Urothelium cell line (cell line): ENCODE measurements at places on chromosomes 5 and 9.

- DNase-seq = no peak
Measured at GRCh38 chr5:89065919-89066318, 182.9 kb upstream of the MEF2C start.

DNA sequence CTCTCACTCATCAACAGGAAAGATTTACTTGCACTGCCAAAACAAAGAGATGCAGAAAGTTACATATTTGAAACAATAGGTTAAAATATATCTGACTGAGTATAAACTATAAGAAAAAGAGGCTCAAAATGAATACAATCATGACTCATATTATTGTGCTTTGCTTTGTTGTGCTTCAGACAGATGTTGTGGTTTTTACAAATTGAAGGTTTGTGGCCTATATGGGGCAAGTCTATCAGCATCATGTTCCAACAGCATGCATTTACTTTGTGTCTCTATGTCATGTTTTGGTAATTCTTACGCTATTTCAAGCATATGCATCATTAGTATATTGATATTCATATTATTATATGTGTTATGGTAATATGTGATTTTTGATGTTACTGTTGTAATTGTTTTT is 330.0 kb downstream of the PRR16 start:
- no peak for DNase-seq

DNA sequence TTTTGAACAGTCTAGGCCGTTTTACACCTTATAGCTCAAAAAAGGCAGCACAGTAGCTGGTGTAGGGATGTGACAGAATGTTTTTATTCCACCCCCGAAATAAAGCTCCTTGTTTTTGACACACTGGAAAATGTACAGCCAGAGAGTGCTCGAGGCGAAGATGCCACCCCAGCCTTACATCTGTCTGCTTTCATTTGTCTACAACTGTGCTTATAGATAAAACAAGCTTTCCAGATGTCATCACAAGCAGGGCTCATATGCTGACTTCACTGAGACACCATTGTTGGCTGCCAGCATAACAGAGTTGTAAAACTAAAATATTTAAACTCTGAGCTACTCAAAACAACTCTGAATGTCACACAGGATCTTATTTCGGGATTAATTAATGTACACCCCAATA is 386.3 kb downstream of the BNC2 start:
- no peak for DNase-seq

DNA sequence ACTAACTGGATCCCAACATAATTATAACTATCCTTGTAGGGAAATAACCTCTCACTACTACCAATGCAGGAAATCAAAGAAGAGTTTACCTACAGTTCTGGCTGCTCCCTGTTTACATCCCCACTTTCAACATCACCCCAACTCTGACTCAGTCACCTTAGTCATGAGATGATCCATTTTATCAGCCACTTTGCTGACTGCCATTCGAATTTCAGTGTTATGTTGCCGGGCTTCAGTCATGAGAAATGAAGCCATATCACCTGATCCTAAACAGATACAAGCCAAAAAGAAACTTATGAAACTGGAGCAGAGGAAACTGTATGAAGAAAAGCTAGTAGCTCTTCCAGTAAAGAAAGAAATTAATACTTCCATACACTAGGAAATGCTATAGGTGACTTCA is 33.7 kb downstream of the SLC31A2 start:
- no peak for DNase-seq

GRCh38 chr5:64513492-64513891 is 7.7 kb downstream of the RGS7BP start:
- DNase-seq = no peak

DNA sequence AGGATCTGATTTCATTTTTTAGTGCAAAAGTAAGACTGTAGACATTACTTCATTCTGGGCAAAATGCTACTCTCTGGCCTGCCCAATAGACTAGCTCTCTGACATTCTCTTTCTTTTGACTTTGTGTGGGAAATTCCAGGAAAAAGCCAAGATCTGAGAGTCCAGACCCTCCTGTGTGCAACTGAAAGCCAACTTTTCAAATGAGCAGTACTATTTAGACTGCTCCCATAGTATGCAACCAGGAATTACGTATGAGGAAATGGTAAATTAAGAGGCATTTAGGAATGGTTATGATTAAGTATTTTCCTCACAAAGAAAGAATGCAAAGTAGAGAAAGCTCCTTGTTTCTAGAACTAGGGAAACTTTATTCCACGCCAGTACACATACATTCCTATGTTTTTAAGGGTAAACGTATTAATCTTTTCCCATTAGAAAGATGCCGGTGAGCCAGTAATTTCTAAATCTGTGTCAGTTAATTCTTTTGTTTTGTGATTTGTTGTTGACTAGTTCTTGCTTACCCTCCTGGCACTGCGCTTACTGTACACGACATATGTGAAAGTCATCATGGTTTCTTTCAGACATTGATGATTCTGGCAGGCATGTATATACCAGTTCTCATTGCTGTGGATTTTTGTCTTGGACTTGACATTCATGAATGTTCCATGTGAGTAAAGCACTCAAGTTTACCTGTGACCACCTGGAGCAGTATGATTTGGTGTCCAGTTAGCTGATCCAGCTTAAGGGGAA is 56.0 kb downstream of the AOPEP start:
- DNase-seq = no peak

- no peak for DNase-seq
Measured at GRCh38 chr5:177427211-177427822, 841 bp downstream of the GRK6 start.

- DNase-seq = no peak
Measured at GRCh38 chr5:18732556-18733479, 1098.6 kb downstream of the TAF11L14 start.

- no peak for DNase-seq
Measured at GRCh38 chr5:10499066-10499465, 57.4 kb downstream of the ROPN1L start.

DNA sequence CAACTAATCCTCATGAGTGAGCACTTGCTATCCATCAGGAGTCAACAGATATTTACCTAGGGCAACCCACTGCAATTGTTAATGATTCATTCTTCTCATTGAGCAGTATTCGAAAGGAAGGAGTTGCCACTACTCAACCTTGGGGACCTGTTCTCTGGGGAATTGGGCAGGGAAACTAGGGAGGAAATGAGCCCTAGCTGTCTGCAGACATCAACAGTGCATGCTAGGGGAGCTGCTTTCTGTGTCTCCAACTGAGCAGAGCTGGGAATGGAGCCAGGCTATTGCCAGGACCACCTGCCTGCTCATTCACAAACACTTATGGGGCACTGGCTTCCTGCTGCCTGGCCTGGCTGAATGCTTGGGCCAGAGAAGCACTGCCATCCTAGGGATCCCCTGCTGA is 183.4 kb downstream of the TMEM38B start:
- no peak for DNase-seq

DNA sequence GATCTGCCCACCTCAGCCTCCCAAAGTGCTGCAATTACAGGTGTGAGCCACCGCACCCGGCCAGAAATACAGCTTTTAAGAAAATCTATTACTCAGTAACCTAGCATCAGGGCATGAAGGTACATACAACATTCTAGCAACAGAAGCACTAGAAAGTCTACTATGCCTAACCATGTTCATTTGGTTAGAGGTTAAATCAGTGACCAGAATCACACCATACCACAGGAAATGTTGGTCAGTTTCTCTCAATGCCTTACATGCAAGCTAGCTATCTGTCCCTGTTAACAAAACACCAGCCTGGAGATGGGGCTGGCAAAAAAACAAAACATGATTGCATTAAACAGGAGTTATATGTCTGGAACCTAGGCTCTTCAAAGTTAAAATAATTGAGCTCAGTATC is 104.1 kb downstream of the STRBP start:
- DNase-seq = no peak

GRCh38 chr5:156051972-156052371 is 275.0 kb upstream of the SGCD start:
- no peak for DNase-seq

DNA sequence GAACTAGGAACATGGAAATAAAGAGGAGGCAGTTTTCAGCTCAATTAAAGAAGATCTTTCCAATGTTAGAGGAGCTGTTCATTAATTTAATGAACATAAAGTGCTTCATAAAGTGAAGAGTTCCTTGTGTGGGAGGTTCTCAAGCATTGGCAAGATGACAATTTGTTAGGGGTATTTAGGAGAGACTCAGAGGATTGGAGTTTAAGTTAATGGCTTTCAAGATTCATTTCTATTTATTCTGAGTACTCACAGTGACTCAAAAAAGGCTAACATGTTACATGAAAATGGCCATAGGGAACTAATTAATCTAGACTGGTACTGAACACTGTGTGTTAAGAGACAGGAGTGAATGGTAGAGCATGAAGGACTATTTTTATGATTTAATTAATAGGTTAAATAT is 55.4 kb upstream of the CDH12 start:
- DNase-seq = no peak

GRCh38 chr9:99822806-99823591 is 1.3 kb downstream of the NR4A3 start:
- DNase-seq = peak; percentile 40

DNA sequence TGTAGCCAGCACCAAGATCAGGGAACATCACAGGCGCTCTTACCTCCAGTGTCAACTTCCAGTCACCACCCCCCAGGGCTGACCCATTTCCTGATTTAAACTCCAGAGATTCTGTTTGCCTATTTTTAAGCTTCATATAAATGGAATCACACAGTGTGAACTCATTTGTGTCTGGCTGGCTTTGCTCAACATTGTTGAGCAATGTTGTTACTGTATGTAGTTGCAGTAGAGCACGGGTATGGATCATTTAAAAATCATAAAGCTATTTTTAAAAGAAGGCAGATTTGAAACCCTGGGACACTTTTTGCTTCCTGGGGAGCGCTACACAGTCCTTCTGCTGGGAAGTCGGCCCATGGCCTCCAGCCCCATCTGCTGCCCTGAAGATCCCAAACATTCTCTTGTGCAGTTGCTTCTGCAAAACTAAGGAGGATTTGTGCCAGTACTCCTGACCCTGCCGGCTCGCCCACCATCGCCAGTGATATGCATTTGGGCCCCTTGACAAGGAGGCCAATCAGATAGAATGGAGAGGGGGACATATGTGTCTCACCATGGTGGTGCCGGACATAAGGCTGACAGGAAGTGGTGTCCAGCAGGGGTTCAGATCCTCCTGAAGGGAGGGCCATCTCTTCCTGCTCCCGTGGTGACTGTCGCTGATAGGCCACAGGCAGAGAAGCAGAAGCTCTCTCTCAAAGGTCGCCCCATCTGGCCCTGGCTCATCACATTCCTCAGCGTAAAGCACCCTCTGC is 13.3 kb downstream of the DCANP1 start:
- no peak for DNase-seq

DNA sequence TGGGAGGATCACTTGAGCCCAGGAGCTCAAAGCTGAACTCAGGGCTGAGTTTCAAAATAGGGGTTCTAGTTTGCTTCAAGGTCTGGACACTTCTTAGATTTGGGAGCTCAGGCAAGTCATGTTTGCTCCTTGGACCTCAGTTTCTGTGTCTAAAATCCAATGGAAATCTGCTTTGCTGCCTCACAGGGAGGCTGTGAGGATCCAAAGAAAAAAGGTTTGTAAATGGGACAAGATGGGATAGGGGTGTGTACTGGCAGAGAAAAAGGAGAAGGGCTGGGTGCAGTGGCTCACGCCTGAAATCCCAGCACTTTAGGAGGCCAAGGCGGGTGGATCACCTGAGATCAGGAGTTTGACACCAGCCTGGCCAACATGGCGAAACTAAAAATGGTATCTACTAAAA is 39.6 kb upstream of the SH3PXD2B start:
- no peak for DNase-seq

GRCh38 chr5:34755926-34756325 is 83.0 kb upstream of the TTC23L start:
- DNase-seq = no peak

GRCh38 chr9:125747053-125747764 is at the start of gene PBX3:
PBX3 (plus strand) TSS chr9:125747373.
- DNase-seq = peak; percentile 60

GRCh38 chr5:36202521-36202961 is 39.2 kb downstream of the NADK2 start:
- no peak for DNase-seq

DNA sequence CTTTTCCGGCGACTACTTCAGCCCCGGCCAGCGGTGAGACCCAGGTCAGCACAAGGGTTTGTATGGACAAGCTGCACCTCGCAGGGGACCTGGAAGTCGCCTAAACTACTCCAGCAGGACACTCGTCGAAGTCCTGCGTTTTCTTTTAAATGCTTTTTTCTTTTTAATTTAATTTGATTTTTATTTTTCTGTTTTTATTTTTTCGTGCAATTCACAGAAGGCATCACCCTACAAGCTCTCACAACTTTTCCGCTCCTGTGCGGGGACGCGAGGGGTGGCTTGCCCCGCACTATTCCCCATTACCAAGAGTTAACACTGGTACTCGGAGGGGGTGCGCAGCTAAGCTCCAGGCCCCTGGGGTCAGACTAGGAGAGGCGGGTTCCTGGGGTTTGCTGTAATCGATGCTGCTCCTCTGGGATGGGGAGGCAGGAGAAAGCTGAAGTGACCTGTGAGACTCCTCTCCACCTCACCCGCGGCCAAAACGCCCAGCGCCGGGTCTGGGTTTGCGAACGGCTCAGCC is 1.3 kb downstream of the EDIL3 start:
- DNase-seq = no peak

DNA sequence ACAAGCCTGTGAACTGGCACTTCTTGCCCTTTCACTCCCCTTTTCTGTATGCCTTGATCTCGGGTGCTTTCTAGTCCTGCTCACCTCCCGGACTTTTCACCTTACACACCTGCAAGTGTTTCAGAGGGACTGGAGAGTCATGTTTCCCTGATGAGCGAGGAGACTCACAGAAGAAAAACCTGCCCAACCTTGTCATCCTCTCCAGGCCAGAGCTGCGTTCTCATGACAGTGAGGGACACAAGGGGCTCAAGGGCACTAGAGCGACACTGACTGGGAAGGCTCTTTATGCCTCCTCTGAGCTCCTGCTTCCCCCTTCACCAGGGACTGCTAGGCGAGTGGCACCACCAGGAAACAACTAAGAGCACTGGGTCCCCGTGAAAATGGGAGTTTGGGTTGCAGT is 376.9 kb upstream of the RPS23 start:
- no peak for DNase-seq

- DNase-seq = peak; percentile 51
Measured at GRCh38 chr9:100595391-100596199, 17.7 kb downstream of the CAVIN4 start.

- DNase-seq = peak; percentile 33
Measured at GRCh38 chr9:101727612-101728524, 10.6 kb downstream of the GRIN3A start.

- DNase-seq = no peak
Measured at GRCh38 chr9:82332774-82333152, 344.2 kb downstream of the SPATA31D1 start.

DNA sequence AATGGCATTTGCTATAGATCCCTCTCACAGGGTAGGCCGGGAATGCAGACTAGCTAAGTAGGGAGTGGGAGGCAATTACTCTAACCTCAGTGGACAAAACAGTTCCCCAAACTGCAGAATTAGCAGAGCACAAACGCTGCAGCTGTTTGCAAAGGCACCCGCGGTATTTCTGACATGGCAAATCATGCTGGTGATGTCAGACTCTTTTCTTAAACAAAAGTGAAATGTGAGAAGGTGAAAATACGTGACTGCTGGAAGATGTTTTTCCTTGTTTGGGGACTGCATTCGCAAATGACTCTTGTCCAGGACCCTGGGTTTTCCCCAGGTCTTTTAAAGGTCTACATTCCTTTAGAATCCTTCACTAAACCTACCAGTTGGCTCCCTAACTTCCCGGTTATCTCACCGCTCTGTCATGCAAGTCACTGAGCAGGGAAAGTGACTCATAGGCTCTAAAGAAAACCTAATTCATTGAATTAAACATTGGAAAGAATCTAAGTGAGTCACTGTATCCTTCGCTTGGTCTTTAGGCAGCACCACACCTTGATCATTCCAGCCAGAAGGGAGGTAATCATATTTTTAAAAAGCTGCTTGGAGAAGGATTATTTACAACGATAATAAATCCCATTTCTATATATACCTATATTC is 91.5 kb upstream of the DNAH5 start:
- peak; percentile 92 for DNase-seq
